Activated CD4-positive, CD25-positive, alpha-beta regulatory T cell treated with anti-CD3 and anti-CD28 coated beads, Interleukin-2, amount 50 U/mL, for 72 hours (primary cell): ENCODE measurements at places on chromosomes 6 and 20.

GRCh38 chr6:3151691-3152090 is 5.7 kb downstream of the TUBB2A start:
- DNase-seq = no peak

DNA sequence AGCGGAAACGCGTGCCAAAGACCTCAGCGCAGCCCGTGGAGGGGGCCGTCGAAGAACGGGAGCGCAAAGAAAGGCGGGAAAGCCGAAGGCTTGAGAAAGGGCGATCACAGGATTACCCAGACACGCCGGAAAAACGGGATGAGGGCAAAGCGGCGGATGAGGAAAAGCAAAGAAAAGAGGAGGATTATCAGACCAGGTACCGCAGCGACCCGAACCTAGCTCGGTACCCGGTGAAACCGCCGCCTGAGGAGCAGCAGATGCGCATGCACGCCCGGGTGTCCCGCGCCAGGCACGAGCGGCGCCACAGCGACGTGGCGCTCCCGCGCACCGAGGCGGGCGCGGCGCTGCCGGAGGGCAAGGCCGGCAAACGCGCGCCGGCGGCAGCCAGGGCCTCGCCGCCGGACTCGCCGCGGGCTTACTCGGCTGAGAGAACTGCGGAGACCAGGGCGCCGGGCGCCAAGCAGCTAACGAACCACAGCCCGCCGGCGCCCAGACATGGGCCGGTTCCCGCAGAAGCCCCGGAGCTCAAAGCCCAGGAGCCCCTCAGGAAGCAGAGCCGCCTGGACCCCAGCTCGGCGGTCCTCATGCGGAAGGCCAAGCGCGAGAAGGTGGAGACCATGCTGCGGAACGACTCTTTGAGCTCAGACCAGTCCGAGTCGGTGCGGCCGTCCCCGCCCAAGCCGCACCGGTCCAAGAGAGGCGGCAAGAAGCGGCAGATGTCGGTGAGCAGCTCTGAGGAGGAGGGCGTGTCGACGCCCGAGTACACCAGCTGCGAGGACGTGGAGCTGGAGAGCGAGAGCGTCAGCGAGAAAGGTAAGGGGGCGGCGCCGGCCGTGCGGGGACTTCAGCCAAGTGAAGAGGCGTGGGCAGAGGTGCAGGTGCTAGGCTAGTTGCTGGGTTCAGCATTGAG is 296.2 kb downstream of the RIMS1 start:
- DNase-seq = no peak

GRCh38 chr6:35046103-35046502 is 95.0 kb downstream of the TCP11 start:
- DNase-seq = no peak

- no peak for DNase-seq
These were observed 4.7 kb downstream of the ADRM1 start for GRCh38 chr20:62307226-62308101.

DNA sequence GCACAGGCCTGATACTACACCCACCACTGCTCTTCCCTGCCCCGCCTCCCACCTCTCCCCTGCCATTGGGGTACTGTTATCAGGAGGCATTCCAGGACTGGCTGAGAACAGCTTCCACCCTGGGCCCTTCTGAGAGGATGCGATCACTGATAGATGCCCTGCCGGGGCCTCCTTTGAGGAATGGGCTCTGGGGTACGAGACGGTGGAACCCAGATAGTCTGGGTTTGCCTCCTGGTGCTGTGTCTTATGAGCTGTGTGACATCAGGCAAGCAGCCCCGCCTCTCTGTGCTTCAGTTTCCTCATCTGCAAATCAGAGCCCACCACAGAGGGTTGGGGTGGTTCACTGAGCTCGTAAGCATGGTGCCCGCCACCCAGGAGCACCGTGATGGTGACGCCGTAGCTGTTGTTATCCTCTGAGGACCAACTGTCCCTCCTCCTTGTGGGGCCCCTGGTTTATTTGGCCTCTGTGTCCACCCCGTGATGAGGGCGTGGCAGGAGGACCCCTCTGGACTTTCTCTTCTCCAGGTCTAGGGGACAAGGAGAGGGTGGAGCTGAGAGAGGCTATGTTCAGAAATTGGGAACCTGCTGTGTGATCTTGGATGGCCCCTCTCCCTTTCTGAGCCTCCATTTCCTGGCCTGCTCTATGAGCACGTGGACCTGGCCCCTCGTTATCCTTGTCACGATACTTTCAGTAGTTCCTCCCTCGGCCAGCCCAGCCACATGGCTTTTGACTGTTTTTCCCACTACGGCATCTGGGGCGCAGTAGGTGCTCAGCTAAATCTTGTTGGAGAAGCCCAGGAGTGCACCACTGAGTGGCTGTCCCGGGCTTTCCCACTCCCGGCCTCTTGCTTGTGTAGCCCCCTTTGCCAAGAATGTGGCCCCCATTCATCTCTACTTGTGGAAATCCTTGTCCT is 18.3 kb downstream of the SRC start:
- peak; percentile 21 for DNase-seq

DNA sequence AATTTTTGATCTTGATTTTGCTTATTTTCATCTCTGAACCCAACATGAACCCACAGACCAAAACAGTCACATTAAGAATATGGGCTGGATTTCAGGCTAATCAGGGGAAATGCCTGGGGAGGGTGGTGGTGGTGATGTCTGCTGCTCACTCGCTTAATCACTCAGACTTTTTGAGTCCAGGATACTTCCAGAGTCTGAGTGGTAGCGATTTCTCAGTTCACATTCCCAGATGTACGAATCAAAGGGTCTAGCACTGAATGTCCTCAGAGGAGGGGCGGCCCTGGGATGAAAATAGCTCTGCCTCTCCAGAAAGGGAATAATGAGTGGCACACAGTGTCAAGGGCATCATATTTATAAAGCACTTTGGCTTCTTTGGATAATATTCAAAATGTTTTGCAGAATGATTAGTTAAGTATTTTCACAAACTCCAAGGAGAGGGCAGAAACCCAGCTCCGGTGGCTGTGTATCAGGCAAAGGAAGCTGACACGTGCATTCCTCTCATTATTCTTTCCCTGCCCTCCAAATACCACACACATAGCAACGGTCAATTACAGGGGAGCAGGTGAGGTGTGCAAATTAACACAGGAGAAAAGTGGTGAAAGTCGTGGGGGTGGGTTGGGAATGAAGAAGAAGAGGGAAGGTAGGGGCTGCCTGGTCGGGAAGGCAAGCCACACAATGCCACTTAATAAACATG is 345.2 kb upstream of the RSPO3 start:
- no peak for DNase-seq

- DNase-seq = no peak
These were observed 106.4 kb downstream of the JARID2 start for GRCh38 chr6:15352220-15352619.

DNA sequence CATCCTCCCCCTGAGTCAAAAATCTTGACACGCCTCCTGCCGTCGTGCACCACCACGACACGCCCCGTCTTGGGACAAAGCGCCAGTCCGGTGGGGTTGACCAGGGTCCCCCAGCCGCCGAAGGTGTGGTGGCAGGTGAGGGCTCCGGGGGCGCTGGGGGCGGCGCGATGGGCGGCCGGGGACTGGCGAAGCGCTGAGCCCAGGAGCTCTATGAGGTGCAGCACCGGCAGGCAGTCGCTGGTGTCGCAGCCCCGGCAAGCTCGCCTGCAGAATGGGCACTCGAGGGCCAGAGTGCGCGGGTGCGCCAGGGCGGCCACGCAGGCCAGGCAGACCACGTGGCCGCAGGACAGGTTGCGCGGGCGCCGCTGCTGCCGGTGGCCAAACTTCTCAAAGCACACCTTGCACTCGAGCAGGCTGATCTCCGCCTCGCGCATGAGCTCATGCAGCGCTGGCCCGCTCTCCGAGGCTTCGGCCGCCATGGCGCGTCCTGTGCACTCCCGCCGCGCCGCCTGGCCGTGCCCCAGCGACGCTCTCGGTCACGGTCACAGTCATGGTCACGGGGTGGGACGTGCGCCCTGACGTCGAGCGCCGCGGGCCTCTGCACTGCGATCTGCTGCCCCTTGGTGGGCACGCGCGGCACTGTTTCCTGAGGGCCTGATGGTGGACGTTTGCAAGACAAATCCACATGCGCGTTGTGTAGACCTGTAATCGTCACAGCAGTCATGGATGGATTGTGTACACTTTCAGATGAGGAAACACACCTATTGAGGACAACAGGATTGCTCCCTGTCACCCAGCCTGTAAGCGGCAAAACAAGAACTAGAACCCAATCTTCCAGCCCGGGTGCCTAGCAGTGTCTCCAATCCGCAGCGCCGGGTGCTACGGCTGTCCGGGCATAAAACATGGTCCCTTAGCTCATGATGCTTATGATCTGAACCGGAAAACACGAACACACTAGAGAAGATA is at the start of gene NHLRC1:
Gene NHLRC1, minus strand, starts transcription at position 550 of the 966 bp plus-strand sequence. Its CDS starts 71 bp downstream, at position 479.
- DNase-seq = peak; percentile 80

DNA sequence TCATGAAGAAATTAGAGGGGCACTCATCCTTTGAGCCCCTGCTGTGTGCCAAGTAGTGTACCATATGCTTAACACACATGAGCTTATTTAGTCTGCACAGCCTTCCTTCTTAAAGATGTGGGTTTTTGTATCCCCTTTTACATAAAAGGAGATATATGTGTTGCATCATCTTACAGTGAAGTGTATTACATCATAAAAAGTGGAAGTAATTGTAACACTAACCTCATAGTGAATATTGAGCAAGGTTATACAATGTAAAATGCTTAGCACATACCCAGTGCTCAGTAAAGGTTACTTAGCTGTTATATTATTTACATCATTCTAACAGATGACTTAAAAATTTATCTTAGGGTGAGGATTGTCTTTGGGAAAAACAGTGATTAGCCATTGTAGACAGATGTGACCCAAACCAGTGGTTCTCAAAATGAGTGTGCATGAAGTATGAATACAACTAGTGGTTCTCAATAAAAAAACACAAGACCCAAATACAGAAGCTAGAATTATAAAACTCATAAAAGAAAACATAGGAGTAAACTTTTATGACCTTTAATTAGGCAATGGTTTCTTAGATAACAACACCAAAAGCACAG is 3.8 kb upstream of the PIGU start:
- DNase-seq = no peak

DNA sequence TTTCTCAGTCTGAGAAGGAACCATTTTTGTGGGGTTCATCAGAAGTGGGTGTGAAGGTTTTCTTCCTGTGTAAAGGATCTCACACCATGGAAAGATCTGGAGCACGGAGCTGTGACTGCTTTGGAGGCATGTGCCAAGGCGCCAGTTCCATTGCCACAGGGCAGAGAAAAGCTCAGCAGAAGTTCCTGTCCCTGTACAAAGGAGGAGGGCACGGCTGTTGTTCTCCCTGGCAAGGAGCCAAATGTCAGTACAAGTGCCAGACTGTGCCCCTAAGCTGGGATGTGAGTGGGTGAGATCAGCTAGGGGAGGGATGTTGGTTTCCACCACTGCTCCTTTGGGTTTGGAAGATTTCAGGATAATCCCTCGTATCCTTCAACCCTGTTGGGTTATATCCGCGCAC is 117.3 kb downstream of the CRYBG1 start:
- DNase-seq = no peak

DNA sequence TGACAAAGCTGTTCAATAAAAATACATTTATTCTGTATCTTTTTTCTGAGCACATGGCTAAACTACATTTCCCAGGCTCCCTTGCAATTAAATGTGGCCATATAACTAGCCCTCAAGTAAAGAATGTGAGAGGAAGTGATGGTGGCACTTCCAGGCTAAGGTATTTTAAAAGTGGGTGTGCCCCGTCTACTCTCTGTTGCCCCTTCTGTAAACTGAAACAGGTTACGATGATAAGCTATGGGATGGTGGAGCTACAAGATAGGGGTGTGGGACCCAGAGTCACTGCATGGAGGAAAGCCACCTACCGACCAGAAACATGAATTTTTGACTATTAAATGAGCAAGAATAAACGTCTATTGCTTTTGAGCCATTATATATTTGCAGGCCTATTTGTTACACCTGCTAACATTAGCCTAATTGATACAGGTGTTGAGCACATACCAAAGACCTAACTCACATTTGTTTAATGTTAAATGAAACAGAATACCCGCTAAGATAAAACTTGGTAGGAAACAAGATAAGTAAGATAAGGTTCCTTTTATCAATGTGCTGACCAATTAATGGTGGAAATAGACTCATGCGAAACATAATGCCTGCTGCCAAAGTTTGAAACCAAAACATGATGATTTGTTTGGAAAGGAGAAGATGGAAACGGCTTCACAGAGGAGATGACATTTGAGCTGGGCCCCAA is 3.1 kb downstream of the FYN start:
- DNase-seq = no peak

DNA sequence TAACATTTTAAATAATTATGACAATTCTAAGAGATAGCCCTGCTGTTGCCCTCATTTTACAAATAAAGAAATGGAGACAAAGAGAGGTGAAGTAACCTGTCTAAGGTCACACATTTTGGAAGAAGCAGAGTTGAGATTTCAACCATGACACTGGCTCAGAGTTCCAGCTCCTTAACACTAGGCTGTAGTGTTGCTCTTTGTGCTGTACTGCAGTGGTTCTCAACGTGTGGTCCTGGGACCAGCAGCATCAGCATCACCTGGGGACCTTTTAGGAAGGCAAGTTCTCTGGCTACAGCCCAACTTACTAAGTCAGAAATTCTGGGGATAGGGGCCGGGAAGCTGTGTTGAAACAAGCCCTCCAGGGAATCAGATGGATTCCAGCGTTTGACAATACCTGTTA is 62.4 kb upstream of the FERMT1 start:
- DNase-seq = no peak

DNA sequence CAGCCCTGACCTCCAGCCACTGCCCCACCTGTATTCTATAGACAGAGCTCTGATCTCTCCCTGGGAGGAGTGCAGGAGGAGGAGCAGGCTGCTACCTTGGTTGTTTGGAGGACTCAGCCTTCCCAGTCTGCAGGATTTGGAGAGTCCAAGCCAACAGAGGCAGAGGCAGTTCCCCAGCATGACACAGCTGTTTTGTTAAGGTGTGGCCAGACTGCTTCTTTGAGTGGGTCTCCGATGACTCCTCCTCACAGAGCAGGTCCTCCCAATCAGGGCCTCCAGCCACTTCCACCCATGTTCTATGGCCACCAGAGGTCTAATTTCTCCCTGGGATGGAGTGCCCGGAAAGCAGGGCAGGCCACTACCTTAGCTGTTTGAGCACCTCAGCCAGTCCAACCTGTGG is 203.5 kb downstream of the HACE1 start:
- DNase-seq = no peak

GRCh38 chr20:45429618-45430017 is 13.7 kb downstream of the PIGT start:
- no peak for DNase-seq

DNA sequence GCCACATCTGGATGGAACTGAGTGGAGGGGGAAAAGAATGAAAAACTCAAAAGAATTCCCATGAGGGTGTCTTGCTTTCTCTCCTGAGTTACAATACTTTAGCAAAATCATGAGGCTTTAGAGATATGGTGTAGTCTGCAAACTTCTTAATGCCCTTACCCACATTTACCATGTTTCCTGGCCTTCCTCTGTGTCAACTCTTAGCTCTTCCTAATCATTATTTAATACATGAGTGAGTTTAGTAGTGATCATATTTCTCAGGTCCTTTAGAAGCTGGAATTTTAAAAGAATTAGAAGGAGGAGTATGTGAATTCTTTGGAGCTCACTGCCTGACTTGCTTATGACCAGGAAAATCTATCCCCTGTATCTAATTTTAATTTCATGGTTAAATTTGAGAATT is 39.0 kb downstream of the STX11 start:
- no peak for DNase-seq

GRCh38 chr20:59062081-59062480 is 19.5 kb upstream of the PRELID3B start:
- no peak for DNase-seq

GRCh38 chr20:46071573-46071972 is 18.2 kb downstream of the NCOA5 start:
- no peak for DNase-seq
